CD4-positive, alpha-beta T cell treated with Interleukin-15 for 4 hours (primary cell): ENCODE measurements at places on chromosomes 13 and 19.

GRCh38 chr13:79051472-79051871, 354.6 kb downstream of the RBM26 start:
- no peak for DNase-seq

GRCh38 chr19:49573009-49573408, 7.3 kb downstream of the NOSIP start:
- no peak for DNase-seq

DNA sequence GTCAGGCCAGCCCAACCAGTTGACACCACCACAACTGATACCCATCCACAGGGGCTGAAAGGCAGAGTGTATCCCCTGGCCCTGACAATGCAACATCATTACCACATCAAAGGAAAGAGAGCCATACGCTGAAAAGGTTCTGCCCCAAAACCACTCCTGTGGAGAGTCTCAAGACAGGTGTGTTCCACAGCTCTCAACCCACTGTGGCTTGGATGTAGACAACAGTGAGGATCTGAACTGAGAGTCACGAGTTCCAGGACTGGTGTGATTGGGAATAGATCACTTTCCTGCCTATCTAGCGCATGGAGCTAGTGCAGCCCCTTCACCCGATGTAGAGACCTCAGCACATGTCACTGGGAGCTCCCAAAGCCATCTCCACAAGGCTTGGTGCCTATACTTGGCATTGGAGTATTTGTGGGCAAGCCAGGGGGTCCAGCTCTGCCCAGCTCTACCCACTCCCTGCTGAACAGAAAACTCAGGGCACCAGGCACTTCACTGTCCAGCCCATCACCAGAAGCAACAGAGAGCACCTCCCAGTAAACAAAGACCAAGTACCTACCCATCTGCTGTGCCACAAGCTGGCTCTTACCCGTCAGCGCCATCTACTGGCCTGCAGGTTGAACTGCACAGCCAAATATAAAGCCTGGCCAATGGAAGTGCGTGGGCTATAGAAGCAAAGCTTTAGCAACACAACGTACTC, 579.5 kb downstream of the UQCRFS1 start:
- peak; percentile 11 for DNase-seq

DNA sequence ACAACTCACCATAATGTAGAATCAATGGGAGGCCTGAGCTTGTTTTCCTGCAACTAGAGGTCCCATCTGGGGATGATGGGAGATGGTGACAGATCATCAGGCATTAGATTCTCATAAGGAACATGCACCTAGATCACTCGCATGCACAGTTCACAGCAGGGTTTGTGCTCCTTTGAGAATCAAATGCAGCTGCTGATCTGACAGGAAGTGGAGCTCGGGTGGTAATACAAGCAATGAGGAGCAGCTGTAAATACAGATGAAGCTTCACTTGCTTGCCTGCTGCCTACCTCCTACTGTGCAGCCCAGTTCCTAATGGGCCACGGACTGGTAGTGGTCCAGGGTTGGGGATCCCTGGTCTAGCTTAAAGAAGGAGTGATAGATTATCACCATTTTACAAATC, 33.0 kb downstream of the KPNA3 start:
- peak; percentile 23 for DNase-seq

- DNase-seq: no peak
These were observed 96.8 kb upstream of the CSNK1A1L start for GRCh38 chr13:37202264-37202663.

DNA sequence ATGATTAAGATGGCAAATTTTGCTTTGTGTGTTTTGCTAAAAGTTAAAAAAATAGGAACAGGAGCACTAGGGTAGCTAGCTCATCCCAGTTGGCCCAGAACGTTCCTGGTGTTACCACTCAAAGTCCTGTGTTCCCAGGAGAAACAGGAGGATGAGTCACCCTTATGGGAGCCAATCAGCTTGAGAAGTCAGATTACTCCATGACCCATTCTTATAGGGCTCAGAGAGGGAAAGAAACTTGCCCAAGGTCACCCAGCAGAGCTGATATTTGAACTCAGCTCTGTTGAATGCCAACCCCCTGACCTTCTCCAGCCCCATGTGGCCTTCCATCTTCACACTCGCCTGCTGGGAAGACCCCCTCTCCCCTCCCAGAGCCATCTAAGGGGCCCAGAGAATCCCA, 13.0 kb downstream of the NMRK2 start:
- DNase-seq: no peak
